Dorsolateral prefrontal cortex (tissue), 122 donors: ENCODE measurements at places on chromosomes 13 and 19.

- no peak for DNase-seq
Measured at GRCh38 chr13:24218977-24219376, 58.5 kb downstream of the SPATA13 start.

DNA sequence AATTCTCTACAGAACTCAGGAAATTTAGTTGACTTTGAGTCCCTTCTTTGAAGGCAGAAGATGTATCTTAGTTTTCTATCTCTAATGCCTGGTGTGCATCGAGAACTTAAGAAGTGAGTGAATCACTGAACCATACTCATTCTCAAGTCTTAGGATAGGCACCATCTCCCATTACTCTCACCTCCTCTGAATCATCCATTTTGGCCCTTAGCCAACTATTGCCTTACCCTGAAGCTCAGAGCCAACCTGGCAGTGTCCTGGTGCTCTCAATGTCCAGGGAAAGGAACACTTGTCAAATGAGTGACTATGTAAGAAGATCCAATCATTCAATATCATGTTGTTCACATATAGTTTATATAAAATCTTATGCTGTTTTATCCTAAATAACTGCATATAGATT, 146.6 kb downstream of the RGCC start:
- no peak for DNase-seq

DNA sequence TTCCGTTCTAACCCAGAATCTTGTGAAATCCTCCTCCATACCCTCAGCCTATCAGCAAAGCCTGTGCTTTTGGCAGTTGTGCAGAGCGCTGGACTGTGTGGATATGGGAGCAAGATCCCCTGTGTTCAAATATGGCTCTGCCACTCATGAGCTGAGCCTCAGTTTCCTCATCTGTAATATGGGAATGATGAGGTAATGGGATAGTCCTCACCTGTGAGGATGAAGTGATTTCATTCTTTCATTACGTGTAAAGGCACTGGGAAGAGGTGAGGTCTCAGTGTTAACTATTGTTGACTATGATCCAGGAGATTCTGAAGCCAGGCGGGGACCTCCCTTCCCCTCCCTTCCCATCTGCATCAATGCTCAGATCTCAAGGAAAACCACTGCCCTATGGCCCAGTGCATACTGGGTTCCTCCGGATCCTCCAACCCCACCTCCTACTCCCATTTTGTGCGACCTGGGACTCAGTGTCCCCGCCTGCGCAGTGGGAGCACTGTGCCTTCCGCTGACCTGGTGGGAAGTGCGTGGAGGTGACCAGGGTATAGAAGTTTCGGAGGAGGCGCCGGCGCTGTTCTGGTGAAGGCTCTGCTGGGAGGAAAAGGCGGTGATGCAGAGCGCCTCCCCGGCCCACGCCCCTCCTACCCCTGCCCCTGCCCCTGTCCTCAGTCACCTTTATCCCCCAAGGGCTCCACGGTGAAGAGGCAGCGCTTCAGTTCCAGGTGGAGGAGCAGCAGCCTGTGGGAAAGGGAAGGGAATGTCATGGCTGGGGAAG, 5.0 kb downstream of the FUZ start:
- DNase-seq = no peak

DNA sequence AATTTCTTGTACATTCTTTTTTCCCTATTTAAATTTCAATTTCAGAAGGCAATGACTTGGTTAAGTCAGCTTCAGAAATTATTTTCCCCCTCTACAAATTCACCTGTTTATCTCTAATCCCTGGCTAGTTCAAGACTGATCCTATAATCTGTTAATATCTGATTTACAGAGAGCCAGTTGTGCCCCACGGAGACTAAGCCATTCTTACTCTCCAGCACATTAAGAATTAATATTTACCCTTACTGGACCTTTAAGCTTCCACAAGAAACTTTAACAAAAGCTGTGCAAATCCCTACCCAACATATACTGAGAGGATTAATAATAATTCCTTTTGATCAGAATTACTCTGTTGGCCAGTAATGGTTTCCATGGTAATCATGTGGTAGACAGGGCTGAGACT, 786.2 kb downstream of the PCDH9 start:
- DNase-seq = no peak

- no peak for DNase-seq
Measured at GRCh38 chr13:37652596-37652995, 54.0 kb upstream of the POSTN start.

- DNase-seq = no peak
Measured at GRCh38 chr13:27678306-27679040, 56.8 kb downstream of the POLR1D start.

- no peak for DNase-seq
Measured at GRCh38 chr13:50809133-50810090, 34.1 kb downstream of the DLEU7 start.

DNA sequence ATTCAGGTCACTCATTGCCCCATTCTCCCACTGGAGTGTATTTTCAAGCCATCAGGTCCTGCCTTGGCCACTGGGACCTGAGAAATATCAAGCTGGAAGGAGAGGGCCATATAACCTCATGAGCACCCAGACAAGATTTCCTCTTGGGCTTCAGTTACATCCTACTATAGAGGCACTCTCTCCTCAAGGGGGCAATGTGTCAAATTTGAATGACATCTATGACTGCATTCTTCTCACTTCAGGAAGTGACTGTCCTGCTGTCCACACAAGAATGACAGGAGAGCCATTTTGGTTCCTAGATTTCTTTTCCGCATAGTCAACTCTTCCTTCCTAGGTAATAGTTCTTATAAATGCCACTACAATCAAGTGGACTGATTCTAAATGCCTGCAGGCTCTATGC, 416.2 kb downstream of the DIAPH3 start:
- DNase-seq = no peak

GRCh38 chr13:48579165-48579918, 46.5 kb upstream of the RCBTB2 start:
- DNase-seq = no peak

- DNase-seq = no peak
Measured at GRCh38 chr19:2588081-2588777, 112.3 kb downstream of the GADD45B start.

DNA sequence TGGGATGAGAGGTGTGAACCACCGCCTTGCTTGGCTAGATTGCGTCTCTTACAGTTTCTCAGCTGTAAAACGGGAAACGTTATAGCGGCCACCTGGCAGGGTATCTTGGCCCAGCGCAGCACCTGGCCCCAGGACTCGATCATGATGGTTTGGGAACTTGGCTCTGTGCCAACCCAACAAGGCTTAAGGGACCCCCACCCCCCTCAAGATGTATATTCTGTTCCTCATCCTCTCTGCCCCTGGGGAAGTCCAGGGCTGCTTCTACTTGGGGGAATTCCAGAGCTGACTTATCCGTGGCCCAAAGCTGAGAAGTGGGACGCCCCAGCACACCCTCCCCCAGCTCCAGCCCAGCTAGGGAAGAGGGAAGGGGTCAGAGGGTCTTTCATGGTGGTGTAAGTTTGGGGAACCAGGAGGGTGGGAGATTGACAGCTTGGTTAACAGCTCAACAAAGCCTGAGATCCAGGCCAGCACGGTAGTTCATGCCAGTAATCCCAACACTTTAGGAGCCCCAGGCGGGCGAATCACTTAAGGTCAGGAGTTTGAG, 695 bp downstream of the ICAM1 start:
- DNase-seq = no peak

- DNase-seq = no peak
Measured at GRCh38 chr19:29858000-29858596, 46.3 kb downstream of the CCNE1 start.

DNA sequence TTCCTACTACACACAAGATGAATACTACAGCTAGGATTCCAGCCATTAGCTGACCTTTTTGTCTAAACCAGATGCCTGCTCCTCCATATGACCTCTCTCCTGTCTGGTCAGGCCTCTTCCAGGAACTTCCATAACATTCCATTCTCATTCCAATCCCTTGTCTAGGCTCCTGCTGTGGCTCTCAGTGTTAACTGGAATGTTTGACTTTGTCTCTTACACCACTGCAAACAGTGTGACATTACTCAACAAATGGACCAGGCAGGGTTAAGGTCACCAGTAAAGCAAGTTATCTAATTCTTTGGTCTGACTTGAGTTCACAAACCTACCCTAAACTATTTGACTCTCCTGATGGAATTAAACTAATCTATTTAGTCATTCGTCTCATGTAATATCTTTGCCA, 2.1 kb upstream of the GPC6 start:
- DNase-seq = no peak

GRCh38 chr19:29487432-29487831, 38.4 kb upstream of the VSTM2B start:
- DNase-seq = peak; percentile 3

DNA sequence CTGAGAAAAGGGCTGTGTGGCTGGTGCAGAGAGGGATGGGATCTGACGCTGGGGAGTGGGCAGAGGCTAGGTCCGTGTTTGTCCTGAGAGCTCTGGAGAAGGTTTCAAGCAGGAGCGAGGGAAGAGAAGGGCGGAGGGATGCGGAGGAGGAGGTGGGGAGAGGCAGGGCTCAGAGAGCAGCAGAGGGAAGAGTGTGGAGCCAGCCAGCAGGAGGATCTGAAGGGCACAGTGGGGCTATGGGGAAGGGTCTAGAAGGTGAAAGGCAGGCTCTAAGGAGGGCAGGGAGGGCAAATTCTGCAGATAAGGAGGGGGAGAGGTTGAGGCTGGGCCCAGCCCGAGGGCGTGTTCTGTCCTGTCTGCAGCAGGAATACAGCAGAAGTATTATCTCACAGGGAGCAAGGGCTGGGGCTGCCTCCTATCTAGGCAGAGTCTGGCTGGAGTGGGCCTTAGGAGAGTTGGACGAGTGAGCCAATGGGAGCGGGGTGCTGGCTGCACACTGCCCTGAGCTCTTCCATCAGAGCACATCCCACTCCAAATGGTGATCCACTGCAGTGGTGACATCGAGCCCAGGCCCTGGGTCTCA, 6.1 kb downstream of the AP2A1 start:
- no peak for DNase-seq

GRCh38 chr19:9054765-9055164, 32.1 kb upstream of the OR1M1 start:
- no peak for DNase-seq

- DNase-seq = no peak
Measured at GRCh38 chr13:100209857-100210825, 121.2 kb downstream of the PCCA start.

GRCh38 chr19:31214997-31215396, 134.2 kb downstream of the TSHZ3 start:
- DNase-seq = no peak

DNA sequence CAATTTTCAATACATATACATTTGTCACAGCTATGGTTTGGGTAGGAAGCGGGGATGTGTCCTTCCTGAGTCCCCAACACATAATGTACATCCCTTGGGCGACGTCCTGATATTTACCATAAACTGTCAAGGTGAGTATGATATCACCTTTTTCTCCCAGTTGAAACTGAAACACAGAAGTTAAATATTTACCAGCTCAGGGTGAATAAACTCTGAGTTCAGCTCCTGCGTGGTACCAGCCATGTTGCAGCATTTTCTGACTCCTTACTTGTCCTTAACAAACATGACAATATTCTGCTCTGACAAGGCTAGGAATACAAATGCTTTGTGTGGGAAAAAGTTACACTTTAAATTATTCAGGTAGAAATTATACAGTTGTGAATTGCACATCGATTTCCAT, 294.2 kb downstream of the TEX29 start:
- no peak for DNase-seq

DNA sequence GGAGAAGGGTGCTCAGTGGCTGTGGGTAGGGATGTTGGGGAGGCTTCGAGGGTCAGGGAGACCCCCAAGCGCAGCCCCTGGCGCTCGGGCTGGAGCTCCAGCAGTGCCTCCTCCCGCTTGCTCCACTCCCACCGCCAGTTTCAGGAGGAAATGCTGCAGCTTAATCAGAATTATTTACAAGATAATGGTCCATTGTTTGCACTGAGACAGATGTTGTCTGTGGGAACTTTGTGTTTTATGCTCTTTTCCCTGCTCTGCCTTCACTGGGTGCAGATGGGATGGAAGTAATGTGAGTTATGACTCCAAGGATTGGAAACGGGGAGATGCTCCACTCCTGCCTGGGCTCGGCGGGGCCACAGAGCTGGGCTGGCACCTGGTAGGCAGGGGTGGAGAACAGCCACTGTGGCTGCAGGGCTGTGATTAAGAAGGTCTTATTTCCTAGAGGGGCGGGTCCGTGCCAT, 192.4 kb downstream of the ZNF536 start:
- DNase-seq = peak; percentile 47

- DNase-seq = no peak
Measured at GRCh38 chr19:42386974-42387707, 3.0 kb downstream of the CNFN start.

DNA sequence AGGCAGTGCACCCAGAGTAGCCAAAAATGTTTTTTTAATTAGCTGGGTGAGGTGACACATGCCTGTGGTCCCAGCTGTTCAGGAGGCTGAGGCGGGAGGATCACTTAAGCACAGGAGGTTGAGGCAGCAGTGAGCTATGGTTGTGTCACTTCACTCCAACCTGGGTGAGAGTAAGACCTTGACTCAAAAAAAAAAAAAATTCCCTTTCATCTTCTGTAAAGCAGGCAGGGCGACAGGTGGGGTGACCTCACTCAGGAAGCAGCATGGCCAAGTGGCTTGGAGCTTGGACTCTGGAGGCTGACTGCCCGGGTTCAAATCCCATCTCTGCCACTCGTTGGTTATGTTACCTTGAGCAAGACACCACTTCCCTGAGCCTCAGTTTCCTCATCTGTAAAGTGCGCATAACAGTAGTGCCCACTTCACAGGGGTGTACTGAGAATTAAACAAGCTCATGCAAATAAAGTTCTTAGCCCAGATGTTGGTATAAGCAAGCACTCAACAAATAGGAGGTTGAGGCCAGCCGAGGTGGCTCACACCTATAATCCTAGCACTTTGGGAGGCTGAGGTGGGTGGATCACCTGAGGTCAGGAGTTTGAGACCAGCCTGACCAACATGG, 48.3 kb downstream of the MAP4K1 start:
- DNase-seq = no peak

DNA sequence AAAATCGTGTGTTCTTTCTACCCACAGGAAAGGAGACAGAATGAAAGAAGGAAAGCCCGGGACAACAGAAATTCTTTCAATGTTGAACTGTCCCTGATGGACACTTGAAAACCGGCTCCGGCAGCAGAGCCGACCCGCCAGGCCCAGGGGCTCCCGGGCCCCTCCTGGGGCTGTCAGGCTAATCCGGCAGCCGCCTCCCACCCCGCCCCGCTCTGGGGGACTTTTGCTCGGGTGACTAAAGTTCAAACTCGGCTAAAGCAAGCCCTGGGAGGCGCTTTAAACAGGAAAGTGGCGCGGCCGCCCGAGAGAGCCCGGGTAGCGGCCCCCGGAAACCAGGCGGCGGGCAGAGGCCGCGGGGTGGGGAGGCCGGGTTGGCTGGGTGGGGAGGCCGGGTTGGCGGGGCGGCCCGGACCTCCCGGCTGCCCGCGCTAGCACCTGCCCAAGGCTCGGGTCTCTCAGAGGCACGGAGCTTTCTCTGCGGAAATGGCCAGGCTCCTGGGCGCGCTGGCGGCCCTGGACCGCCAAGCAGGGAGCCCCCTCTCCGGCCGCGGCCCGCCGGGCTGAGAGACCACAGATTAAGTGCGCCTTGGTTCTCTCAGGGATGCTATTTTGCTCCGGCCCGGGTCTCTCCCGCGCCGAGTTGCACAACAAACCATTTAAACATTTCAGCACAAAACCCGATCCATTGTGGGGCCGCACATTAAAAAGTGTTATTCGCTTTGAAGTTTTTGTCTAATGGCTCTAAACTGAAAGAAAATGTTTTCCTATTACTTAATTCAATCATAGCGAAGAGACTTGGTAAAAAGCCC, 2.6 kb upstream of the GSX1 start:
- no peak for DNase-seq
